ENCODE measurements at places on chromosomes 5 and 9.

DNA sequence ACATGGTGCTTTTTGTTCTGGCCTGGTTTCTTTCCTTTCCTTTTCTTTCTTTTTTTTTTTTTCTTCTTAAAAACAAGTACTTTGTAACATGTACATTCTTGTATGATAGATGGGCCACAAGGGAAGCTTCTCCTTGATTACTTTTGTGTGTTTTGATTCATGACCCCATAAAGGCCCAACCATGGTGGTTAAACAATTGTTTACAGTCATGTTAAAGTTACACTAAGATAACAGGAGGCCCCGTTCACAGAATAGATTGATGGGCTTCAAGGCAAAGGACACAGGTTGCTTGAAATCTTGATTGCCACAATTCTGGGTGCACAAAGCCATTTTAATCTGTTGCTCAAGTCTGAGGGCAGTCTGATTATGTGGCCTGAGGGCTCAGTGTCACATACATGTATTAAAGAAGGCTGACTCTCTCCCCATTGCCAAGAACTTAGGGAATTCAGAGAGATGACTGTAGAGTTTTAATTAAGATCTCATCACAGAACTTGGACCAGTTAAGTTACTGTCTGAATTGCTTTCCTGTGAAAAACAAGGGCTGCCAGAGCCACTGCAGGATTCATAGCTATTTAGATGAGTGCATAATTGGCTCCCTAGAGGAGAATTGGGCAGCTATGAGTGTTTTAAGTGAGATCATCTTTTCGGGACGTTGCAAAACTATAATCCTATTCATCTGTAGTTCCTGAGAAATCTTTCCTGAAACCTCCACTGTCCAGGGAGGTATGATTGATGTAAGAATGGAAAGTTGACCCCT is 163.4 kb downstream of the TLE4 start:
- no peak for DNase-seq

DNA sequence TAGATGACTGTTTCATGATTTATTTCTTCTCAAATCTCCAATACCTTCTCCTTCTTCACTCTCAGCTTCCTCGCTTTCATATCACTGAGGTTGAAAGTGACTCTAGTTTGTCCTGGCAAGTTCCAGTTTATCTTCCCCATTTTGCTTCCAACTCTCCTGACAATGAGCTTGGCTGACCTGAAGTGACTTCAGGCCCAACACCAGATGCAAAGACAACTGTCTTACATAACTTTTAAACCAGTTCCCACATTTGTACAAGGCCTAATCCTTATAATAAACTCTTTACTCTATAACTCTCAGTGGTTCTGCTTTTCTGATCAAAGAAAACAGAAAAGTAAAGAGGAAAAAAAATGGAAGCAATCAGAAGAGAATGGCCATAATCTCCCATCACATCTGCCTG is 22.0 kb downstream of the GNG10 start:
- peak; percentile 32 for DNase-seq

DNA sequence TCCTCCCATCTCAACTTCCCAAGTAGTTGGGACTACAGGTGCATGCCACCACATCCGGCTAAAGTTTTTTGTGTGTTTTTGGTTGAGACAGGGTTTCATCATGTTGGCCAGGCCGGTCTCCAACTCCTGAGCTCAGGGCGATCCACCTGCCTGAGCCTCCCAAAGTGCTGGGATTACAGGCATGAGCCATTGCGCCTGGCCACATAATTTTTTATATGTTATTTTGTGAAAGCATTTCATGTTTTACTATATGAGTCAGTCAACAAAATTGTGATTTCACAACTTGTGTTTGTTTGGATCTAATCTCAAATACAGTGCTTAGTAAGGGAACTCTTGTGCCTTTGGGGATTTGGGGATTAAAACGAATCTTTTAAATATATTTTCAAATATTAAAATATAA is 20.0 kb upstream of the FAM120AOS start:
- no peak for DNase-seq

GRCh38 chr5:125455041-125455440 is 708.6 kb upstream of the ZNF608 start:
- no peak for DNase-seq

GRCh38 chr9:126915281-126915816 is 767 bp downstream of the RALGPS1 start:
- no peak for DNase-seq

DNA sequence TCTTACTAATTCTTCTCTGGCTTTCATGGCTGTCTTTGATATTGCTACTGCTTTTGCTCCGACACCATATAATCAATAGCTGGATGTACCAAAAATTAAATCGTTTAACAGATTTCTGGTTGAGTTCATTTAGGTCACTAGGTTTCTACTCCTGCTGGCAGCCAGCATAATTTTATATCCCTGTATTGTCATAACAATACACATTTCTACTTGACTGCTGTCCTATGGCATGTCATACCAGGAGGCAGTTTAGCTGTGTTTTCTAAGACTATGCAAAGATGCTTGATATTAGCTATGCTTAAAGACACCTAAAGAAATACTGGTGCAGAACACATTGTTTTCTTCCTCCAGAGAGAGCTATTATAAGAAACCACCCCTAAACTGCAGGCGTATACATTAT is 337.2 kb upstream of the CDH6 start:
- no peak for DNase-seq

DNA sequence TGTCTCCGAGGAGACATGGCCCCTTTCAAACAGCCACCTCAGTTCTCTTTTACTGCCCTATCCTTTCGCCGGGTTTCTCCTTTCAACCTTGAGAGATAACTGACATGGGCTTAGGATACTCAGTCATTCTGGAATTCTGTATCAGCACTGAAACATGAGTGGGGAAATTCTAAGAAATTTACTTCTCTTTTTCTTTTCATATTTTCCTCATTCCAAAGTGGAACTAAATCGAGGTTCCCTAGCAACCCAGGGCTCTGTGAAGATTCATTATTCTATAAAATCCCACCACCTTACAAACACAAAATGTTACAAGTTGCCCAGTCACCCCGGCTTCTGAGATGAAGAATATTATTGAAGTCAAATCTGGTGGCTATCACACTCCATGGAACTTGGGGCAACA is 319.2 kb downstream of the ENC1 start:
- DNase-seq = peak; percentile 64

- no peak for DNase-seq
Measured at GRCh38 chr9:92504881-92505280, 22.6 kb upstream of the ASPN start.

GRCh38 chr9:114824110-114824509 is 18.3 kb upstream of the TNFSF15 start:
- peak; percentile 87 for DNase-seq

GRCh38 chr5:172002840-172003512 is 3.5 kb downstream of the FBXW11 start:
- no peak for DNase-seq

GRCh38 chr5:149791881-149792280 is 61.8 kb downstream of the PPARGC1B start:
- no peak for DNase-seq

GRCh38 chr5:150263801-150264621 is 25.6 kb downstream of the CAMK2A start:
- no peak for DNase-seq

DNA sequence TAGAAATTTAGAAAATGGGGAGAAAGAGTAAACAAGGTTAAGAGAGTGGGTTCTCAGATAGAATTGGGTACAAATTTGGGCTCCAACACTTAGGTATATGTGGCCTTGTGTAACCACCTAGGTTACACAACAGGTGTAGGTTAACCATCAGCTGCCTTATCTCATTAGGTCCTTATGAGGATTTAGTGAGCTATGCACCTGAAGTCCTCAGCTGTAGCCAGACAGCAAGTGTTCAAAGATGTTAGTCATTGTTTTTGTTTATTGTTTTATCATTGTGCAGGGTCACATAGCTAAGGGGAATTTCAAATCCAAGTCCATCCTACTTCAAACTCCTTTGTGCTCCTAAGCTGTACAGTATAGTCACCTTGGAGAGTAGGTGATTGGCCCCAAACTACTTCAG is 970 bp upstream of the TRIM32 start:
- no peak for DNase-seq

GRCh38 chr5:159444441-159445082 is 114.3 kb upstream of the IL12B start:
- DNase-seq = no peak

- peak; percentile 5 for DNase-seq
Measured at GRCh38 chr9:33921967-33922895, 105.3 kb downstream of the UBE2R2 start.

DNA sequence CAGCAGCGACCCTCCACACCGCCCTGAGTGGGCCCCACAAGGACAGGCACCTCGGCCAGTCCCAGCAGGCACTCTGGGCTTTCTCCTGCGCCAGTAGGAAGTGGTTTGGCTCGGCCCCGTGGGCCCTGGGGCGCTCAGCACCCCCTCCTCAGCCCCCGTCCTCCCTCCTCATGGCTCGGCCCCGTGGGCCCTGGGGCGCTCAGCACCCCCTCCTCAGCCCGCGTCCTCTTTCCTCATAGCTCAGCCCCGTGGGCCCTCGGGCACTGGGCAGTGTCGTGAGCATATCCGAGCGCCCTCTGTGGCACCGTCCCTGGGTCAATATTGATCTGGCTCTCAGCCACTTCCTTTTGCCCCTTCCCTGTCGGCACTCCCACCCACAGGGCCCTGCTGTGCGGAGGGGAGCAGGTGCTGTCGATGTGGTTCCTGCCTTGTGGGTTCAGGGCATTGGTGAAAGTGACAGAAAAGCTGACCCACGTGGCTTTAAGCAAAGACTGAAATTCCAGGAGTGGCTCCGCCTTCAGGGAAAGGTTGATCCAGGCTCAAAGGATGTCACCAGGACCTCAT is 5.5 kb upstream of the SCGB3A1 start:
- no peak for DNase-seq

DNA sequence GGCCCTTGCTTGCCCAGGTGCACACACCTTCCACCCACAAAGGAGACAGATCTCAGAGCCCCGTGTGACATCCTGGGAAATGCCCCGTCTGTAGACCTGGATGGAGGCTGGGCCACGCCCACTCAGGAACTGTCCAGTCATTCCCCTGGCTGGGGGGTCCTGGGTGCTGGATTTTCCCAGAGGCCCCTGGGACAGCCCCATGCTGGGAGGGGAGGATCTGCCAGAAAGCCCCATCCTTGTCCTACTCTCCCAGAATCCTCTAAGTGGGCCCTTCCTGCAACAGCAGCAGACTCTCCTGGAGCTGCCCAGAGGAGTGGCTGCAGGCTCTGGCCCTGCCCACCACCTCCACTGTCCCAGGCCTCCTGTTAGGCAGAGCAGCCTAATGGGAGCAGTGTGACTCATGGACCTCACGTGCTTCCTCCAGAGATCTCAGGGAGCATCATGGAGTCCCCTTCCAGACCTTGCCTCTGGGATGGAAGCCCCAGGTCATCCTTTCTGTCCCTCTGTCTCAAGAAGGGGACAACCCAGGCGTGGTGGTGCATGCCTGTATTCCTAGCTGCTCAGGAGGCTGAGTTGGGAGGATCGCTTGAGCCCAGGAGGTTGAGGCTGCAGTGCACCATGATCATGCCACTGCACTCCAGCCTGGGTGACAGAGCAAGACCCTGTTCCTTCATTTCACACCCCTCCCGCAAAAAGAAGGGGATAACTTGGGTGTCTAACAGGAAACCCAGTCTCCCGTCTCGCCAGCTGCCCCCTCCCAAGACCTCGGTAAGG is 51.7 kb downstream of the JADE2 start:
- peak; percentile 89 for DNase-seq

GRCh38 chr5:38582975-38583319 is 26.5 kb upstream of the LIFR start:
- no peak for DNase-seq

All from inflammatory macrophage treated with lipopolysaccharide for 1 hour (primary cell).